Central memory CD8-positive, alpha-beta T cell (primary cell): ENCODE measurements at places on chromosomes 7 and 10.

DNA sequence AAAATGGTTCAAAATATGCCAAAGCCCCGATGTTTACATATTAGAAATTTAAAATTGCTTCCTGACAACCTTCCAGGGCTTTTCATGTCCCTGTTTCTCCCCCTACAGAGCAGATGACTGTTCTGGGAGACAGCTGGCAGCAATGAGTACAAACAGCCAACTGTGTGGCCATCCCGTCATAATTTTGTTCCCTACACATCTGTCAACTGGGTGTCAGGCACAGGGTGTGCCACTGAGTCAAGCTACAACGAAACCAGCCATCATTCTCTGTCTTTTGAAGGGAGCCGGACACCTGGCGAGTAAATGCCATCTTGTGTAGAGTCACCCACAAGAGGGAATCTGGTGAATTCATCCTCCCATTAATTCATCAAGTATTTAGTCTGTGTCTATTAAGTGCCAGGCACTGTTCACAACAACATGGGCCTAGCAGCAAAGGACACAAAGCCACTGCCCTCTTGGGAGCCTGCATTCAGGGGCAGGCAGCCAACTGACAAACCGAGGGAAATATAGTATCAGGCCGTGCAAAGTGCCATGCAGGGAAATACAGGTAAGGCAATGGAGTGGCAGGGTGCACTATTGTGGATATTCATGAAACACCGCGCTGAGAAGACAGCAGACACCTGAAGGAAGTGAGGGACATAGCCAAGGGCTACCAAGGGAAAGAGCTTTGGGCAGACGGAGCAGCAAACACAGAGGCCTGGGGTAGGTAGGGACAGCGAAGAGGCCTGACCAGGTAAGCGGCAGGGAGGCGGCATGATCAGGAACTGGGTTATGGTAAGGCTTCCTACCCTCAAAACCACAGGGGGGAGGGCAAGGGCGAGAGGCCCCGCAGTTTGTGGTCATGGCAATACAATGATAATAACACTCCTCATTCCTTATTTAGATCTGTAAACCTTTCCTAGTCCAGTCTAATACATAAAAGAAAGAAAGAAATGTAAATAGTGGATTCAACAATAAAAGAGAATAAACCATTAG, 213.6 kb downstream of the FAM107B start:
- H3K4me3 ChIP-seq, result peak overlapping the region; percentile 81
- peaks cover 35% of the 10 kb centered on the region for H3K36me3 ChIP-seq
- peaks cover 96% of the 10 kb centered on the region for H3K4me1 ChIP-seq
- peak overlapping the region; percentile 97 for H3K27ac ChIP-seq
- H3K27me3 ChIP-seq, result no peaks in the 10 kb centered on the region
- no peak for DNase-seq

- no peaks in the 10 kb centered on the region for H3K4me1 ChIP-seq
- H3K27ac ChIP-seq, result no peak overlapping the region
- DNase-seq, result no peak
- H3K27me3 ChIP-seq, result no peaks in the 10 kb centered on the region
- no peaks in the 10 kb centered on the region for H3K36me3 ChIP-seq
Measured at GRCh38 chr7:113835367-113835766, 83.4 kb downstream of the PPP1R3A start.

DNA sequence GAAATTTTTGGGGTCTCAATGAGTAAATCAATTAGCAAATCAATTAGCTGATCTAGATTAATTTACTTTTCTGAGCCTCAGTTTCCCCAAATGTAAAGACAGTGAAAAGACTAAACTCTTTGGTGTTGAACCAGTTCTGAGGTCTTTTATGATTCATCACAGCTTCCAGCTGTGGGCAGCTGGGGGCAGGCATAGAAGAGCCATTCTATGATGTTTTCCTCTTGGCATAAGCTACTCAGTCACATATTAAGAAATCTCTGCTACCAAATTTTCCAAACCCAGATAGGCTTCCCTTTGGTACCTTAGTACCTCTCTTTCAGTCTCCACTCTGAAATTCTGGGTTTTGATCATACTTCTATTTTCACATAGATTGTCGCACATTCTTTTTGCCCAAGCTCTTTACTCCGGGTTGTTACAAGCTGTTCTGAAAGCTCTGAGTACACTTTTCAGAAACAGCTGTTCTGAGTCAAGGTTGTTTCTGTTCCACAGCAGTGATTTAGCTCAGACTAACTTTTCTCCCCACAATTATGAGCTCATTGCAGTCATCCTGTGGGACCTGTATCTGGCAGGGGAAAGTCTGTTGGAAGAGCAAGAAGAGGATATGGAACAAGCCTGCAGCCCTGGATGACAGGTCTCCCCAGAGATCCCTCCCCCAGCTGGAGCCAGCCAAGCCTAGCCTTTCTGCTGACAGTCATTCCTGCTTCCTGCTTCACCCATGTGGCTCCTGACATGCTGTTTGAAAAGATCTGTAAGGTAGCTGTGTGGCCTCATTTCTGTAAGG, 599.6 kb upstream of the GHITM start:
- H3K27ac ChIP-seq, result no peak overlapping the region
- H3K4me1 ChIP-seq, result no peaks in the 10 kb centered on the region
- no peaks in the 10 kb centered on the region for H3K27me3 ChIP-seq
- no peaks in the 10 kb centered on the region for H3K36me3 ChIP-seq

- peaks cover 22% of the 10 kb centered on the region for H3K4me1 ChIP-seq
- no peaks in the 10 kb centered on the region for H3K36me3 ChIP-seq
- DNase-seq, result no peak
- peaks cover 21% of the 10 kb centered on the region for H3K27me3 ChIP-seq
- H3K27ac ChIP-seq, result no peak overlapping the region
- H3K4me3 ChIP-seq, result no peak overlapping the region
Measured at GRCh38 chr7:26858735-26859134, 5.7 kb downstream of the SKAP2 start.

DNA sequence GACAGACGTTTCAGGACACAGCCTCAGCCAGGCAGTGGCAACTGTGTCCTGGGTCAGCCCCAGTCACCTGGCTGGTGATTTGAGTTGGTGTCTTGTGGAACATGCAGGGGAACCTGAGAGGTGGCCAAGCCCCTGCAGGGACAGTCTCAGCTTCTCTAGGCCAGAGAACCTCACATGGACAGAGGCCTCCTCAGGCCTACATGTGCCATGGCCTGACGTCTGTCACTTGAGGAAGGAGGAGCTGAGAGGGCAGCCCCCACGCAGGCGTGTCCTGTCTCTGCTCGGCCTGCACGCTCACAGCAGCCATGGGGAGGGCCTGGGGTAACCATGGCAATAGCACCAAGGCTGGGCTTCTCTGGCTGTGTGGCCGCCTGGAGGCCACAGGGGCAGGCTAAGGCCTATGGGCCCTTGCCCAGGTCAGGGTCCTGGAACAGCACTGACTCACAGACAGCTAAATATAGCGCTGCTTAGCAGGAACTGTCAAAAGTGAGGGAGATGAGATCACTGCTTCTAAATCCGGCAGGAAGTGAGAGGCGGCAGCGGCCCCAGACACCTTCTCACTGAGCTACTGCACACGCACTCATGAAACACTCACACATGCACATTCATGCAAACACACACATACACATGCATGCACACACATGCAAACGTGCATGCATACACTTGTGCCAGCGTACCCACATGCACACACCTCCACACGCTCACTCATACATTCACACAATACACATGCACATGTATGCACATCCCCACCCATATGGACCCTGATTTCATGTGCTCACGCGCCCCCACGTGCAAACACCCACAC, 57.0 kb downstream of the YKT6 start:
- peak; percentile 35 for DNase-seq
- H3K27me3 ChIP-seq, result no peaks in the 10 kb centered on the region
- peaks cover 17% of the 10 kb centered on the region for H3K4me1 ChIP-seq
- peaks cover 3% of the 10 kb centered on the region for H3K36me3 ChIP-seq
- peak overlapping the region; percentile 54 for H3K27ac ChIP-seq
